Neural progenitor cell (in vitro differentiated cells): ENCODE measurements at places on chromosomes 1 and 21. TPM values are rescaled to one million over a fixed set of nuclear protein-coding genes. Genes with fewer than 3 reads are reported as not detected.

Gene CLCNKB
- total RNA-seq: 0.97 and 2.7 TPM in 2 replicates

Gene TSPAN2
- total RNA-seq: 19.0 and 19.7 TPM in 2 replicates

DNA sequence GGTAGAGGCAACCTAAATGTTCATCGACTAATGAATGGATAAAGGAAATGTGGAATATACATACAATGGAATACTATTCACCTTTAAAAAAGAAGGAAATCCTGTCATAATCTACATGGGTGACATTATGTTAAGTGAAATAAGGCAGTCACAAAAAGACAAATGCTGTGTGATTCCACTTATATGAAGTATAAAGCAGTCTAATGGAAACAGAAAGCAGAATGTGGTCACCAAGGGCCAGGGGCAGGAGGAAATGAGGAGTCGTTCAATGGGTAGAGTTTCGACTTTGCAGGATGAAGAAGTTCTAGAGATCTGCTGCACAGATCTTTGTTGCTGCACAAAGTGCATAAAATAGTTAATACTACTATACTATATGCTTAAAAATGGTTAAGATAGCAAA is 7.8 kb downstream of the DIPK1A start:
- DNase-seq: no peak

- DNase-seq: no peak
Observed at GRCh38 chr1:29777522-29777921, 541.2 kb downstream of the PTPRU start.

DNA sequence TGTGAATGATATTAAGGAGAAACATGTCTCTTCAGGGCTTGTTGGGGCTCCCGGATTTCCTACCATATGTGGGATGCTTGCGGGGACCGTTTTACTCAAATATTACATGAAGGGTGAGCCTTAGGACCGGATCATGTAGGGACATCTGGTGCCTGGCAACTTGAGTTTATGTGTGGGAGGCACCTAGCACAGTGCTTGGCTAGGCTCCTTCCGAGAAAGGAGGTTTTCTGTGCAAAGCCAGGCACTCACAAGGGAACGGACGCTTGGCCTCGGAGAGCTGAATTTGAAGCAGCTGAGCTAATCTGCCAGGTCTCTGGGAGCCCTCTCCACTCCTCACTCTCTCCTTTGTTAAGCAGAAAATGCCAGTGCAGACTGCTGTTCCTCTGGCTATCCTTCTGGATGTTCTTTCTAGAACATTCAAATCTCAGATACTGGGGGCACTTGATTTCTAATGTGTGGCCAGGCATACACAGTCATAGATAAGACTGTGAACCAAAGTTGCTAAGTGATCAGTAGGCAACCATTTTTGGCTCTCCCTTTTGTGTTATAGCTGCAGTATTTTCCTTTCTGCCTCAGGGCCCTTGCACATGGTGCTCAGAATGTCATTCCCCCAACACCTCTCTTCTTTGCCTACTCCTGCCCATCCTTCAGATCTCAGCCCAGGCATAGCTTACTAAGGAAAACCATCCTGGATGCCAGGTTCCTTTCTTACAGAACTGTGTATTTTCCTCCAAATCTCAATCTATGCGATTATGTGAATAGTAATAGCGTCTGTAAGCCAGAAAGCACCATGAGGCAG is 216.6 kb upstream of the CSF3R start:
- DNase-seq: peak; percentile 32
